ENCODE measurements at places on chromosomes 4 and X.

- no peak for DNase-seq
These were observed 21.2 kb downstream of the FGFBP1 start for GRCh38 chr4:15917297-15917696.

- no peak for DNase-seq
These were observed 57.1 kb upstream of the PRDM8 start for GRCh38 chr4:80140194-80140593.

- no peak for DNase-seq
These were observed 140.6 kb upstream of the SCML1 start for GRCh38 chrX:17596546-17597205.

GRCh38 chr4:55121246-55121645 lies 4.1 kb downstream of the KDR start:
- DNase-seq: no peak

DNA sequence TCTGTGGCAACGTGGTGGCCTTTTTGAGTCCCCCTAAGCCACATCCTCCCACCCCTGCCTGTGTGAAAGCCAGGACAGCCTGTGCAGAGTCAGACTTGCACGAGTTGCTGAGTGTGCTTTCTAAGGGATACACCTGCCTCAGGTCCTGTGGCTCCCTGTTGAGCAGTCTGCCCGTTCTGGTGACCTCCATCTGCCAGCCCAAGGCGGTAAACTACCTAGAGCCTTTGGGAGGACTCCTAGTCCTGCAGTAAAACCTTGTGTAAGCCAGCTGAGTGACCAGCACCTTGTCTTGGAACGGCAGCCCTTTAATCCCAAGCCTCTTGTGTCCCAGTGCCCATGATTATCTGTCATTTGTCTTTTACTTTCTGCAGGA lies 69.3 kb downstream of the NBDY start:
- no peak for DNase-seq

- DNase-seq: no peak
These were observed 642.6 kb downstream of the IL1RAPL1 start for GRCh38 chrX:29229802-29230201.

GRCh38 chrX:133970076-133970475 lies 15.3 kb downstream of the GPC3 start:
- no peak for DNase-seq

DNA sequence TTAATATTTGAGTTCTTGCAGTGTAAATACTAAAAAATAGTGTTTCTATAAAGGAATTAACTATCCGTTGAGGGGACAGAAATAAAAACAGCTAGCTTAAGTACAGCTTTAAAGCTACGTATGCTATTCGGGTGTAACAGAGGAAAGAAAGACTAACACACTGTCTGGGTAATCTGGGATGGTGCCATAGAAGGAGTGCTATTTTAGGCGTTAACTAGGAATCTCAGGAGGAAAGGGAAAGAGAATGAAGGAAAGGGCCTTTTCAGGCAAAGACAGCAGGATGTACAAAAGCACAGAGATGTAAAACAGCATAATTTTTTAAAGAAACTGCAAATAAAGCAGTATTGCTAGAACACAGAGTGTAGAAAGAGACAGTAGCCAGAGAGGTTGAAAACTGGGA lies 161.8 kb downstream of the RAP1GDS1 start:
- DNase-seq: no peak

DNA sequence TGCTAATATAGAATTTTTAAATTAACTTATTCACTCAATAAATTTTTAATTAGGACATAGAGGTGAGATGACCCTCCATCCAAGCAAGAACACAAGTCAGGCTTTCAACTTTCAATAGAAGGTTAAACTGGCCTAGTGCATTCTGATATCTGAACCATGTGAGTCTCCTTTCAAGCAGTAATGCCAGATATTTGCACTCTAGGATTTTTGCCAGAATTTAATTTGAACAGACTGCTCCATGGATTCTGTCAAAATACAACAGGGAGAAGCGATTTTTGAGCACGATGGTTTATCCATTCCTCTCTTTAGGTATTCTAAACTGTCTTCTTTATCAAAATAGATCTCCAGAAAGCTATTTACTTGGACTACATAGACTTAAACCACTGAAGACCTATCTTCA lies 72.0 kb upstream of the DCLK2 start:
- no peak for DNase-seq

DNA sequence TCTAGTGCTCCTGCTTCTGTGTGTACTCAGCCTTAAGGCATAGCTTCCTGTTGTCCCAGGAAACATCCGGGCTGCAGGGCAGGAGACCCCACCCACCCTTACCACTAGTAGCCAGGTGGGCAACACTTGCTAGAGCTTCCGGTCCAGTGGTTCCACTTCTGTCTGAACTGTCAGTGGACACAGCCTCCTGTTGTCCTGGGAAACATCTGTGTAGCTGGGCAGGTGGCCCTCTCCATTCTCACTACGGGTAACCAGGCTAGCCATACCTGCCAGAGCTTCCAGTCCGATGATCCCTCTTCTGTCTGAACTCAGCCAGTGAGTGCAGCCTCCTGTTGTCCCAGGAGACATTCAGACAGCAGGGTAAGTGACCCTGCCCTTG lies 372.2 kb downstream of the INPP4B start:
- no peak for DNase-seq

DNA sequence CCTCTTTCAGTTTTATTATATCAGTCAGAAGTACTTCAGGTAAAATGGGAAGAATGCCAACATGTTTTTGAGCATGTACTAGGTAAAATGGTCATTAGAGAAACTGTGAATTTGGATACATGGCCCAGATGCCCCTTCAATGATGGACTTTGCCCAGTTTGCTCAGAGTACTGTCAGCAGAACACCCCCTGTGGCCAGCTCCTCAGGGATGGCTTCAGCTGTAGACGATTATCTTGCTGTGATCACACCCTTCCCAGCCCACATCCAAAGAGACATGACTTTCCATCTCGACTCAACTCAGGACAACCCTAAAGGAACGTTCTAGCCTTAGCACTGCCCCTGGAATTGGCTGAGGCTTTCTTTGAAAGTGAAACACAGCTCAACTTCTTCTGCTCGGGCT lies 439.1 kb downstream of the PACRGL start:
- no peak for DNase-seq

DNA sequence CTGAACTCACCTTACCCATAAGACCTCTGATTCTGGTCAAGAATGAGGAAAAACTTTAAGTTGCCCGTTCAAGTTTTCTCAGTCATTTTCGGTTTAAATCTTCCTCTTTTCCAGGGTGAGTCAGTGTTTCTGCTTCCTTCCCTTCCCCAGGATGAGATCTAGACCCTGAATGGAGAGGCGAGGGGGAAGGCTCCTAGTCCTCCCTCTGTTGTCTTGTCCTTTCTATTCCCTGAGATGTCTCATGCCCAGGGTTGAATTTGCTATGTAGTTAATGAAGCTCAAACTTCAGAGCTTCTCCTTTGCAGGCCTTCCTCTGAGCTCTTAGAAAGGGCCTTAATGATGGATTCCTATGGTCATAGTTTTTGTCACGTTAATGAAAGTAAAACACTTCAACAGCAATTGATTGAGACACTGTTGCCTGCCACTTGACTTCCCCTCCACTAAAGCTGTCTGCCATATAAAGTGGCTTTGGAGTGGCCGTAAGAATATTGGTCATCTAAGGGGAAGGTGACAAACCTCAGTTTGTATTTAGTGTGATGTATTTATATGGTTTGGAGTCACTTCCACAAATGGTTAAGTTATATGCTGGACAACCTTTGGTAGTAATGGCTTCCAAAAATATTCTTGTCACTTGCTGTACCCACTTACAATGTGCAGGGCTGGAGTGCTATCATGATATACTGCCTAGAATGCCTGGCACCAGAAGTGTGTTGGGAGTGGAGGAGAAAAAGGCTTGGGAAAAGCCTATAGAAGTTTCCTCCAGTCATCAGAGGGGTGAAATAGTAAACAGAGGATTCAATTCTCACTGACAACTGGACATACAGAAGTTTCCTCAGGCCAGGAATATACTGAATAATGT lies 24.3 kb upstream of the GPRIN3 start:
- DNase-seq: no peak

DNA sequence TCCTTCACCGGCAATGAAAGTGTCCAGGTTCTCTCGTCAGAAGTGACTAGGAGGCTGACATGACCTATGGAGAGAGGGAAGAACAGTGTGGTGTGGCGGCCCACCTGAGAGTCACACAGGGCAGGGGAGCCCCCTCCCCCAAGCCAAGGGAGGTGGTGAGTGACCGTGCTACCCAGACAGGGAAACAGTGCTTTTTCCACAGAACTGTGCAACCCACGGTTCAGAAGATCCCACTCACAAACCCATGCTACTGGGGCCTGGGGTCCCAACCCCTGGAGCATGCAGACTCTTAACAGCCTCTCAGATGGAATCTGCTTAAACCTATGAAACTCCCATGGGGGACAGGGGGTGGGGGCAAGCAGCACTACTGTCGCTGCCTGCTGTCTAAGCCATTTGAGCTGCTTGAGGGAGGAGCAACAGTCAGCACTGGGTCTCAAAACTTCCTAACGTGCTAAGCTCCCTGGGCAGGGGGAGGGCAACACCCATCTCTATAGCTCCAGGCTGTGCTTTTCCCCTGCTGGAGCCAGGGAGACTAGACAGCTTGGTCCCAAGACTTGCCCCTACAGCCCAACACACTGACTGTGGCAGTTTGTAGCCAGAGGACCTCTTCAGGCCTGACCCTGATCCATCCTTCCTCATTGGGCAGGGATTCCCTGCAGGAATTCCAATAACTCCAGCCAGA lies 850.4 kb upstream of the AADAT start:
- no peak for DNase-seq

GRCh38 chr4:111174331-111174730 lies 551.5 kb upstream of the PITX2 start:
- no peak for DNase-seq

- DNase-seq: no peak
These were observed 181.9 kb downstream of the RAPGEF2 start for GRCh38 chr4:159284733-159285132.

DNA sequence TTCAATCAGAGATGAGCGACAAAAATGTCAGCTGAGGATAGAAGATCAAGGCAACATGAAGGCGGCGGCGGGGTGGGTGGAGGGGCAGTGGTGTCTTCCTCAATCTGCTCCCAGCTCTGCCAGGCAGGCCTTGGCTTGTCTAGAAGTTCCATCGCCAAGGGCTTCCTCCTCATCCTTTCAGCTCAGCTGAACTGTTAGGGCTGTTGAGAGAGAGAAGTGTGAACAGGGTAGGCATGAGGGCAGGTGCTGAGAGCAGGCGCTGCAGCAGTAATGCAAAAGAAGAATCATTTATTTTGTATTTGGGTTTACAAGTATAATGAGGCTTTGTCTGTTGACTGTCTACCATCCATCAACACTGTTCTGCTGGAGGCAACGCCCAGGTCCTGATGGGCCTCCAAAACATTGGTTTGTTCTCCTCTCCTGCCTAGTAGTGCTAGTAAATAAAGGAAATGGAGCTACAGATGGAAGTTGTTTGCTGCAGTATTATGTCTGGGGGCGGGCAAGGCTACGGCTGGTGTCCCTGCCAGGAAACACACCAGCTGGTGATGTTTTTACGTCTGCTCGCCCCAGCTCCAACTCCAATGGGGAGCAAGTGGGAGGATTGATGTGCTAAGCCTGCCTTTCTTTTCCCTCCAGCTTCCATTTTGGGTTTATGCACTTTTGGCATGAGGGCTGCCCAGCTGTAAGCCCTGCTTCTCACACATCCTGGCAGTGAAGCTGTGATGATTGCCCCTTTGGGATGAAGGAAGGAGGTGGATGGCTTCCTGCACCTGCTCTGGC lies 139.4 kb upstream of the BOD1L1 start:
- DNase-seq: no peak

GRCh38 chr4:149523039-149523438 lies 292.6 kb downstream of the IQCM start:
- DNase-seq: no peak

- no peak for DNase-seq
These were observed 111.1 kb downstream of the CCNG2 start for GRCh38 chr4:77268108-77268507.

DNA sequence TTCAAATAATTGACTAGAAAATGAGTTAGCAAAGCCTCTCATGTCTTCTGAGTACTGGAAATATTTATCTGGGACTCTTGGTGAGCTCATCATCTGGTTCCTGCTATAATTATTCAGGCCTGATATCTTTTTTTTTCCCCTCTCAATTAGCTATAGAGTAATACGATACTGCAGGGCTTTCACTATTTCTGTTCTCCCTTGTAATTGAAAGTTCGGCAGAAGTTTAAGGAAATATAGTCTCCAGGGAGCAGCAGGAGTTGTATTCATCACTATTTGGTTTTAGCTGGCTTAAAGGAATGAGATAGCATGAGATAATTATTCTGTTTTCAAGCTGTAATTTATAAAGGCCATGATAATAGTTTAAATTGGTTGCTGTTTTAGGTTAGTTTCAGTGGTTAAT lies 378.6 kb upstream of the EPHA5 start:
- DNase-seq: no peak

DNA sequence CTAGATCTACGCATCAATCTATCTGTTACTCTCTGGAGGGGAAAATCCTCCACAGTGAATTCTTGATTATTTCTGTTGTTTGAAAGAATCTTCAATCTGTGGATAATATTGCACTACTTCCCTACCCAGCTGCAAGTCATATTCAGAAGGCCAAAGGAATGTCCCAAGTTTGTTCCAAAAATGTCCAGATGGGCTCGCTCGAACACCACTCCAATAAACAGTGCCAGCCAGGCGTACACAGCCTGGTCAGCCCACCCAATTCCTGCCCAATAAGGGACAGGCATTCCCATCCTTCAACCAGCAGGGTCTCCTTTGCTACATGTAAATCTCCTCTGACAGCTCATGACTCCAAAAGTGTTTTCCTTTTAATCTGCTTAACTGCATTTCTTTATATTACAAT lies 80.7 kb upstream of the GPM6B start:
- DNase-seq: no peak

GRCh38 chr4:80206521-80207171 lies 9.3 kb downstream of the PRDM8 start:
- no peak for DNase-seq

DNA sequence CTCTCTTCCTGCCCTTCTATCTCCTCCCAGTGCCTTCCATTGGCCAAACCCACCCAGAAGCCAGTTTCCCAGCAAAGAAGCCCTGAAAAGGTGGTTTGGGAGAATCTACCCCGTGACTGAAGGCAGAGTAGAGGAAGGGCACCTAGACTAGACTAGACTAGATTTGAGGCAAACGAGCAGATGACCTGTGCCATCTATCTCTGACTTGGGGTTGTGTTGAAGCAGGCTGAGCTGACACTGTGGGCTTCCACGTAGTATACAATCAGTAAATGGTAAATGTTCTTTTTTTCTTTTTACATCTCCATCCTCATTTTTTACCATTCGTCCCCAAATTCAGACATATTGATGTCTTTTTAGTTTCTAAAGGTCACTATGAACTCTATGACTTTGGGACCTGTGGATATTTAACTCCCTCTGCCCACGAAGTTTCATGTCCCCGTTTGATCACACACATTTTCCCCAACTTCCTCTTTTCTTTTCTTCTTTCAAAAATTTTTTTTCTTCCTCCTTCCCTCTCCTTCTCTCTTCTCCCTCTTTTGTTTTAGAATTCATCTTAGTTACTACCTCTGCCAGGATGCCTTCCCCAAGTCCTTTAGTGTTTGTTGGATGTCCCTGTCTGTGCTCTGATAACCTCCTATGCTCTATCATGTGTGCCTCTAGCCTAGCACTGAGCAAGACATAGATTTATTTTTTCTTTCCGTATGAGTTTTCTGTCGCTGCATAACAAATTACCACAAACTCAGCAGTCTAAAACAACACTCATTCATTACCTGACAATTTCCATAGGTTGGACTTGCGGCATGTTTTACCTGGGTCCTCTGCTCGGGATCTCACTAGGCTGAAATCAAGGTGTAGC lies 6.2 kb upstream of the AFF1 start:
- DNase-seq: no peak

All from GM19239 (cell line).